ENCODE measurements at places on chromosomes 16 and 17.

DNA sequence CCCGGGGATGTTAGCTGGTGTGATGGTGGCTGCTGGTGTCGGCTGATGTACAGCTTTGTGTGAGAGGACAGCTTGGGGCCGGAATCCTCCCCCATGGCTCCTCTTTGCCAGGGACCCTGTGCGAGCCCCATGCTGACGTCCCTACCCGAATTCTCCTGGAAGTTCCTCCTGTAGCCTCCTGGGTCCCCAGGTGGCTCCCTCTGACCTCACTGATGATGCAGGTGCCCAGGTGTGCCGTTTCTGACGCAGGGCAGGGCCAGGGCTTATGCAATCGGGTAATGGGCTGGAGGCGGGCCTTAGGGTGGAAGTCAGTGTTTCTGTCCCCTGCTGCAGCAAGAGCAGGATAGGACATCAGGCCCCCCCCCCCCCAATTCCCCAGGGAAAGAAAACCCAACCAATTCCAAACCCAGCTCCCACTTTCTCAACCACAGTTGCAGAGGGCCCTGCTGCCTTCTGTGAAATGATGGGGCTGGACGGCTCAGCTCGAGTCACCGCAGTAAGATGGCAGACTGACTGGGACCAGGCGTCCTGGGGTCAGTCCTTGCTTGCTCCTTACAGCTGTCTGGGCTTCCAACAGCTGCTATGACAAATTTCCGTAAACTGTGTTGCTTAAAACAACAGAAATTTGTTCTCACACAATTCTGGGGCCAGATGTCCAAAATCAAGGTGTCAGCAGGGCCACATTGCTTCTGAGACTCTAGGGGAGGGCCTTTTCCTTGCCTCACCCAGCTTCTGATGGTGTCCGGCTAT, 139.0 kb upstream of the PLCG2 start:
- DNase-seq: no peak

DNA sequence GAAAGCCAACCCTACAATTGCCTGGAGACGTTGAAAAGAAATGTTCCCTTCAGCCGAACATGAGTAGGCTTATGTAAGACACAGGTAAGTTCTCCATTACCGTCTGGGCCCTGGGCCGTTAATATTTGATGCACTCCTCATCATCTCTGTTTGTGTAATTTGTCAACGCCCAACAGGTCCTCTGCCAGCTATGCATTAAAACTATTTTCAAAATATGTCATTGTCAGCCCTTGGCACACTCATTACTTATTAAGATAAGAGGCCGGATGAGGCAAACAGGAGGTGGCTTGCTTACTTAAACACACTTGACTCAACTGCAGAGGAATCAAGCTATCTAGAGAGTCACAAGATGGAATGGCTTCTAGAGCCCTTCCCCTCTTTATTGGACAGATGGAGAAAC, 544.9 kb downstream of the TOX3 start:
- DNase-seq: no peak

DNA sequence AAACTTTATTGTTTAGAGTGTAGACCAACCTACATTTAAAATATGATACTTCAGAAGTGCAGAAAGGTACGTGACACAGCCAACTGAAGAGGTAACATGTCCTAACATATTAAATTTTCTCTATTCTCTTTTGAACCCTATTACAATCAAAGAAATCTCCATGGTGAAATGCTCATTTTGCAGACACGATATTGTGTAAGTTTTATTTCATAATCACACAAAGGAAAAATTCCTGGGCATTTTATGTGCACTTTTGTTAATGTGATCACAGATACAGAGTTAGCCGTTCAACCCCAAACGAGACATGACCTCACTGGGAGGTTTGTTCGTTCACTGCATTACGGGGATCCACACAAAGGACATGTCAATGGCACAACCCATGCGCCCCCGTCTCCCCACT, 21.8 kb downstream of the KCNJ16 start:
- no peak for DNase-seq

DNA sequence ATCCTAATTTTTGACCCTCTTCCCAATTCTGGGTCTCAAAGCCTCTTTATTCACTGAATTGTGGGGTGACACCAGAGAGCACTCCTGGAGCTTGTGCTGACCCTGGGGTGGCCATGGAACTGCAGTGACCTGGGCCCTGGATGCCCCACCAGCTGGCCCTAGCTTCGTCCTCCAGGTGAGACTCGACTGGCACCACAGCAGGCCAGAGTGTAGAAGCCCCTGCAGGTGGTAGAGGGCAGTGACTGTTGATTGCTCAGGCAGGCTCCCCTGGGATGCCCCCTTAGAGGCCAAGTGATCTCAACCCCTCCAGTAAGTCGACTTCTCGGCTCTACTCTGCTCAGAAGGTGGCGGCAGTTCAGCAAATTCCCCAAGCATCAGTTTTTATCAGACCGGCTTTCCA, 6.4 kb downstream of the FA2H start:
- no peak for DNase-seq

- DNase-seq: no peak
Measured at GRCh38 chr16:34802396-34802795, 1343.0 kb downstream of the TP53TG3F start.

DNA sequence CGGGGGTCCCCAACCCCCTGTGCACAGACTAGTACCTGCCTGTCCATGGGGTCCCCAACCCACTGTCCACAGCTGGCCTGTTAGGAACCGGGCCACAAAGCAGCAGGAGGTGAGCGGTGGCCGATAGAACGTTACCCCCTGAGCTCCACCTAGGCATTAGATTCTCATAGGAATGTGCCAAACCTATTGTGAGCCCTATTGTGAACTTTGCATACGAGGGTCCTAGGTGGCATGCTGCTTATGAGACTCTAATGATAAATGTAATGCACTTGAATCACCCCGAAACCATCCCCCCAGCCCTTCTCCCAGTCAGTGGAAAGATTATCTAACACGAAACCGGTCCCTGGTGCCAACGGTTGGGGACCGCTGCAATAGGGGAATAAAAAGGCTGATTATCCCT, 1.5 kb downstream of the REXO5 start:
- DNase-seq: no peak

DNA sequence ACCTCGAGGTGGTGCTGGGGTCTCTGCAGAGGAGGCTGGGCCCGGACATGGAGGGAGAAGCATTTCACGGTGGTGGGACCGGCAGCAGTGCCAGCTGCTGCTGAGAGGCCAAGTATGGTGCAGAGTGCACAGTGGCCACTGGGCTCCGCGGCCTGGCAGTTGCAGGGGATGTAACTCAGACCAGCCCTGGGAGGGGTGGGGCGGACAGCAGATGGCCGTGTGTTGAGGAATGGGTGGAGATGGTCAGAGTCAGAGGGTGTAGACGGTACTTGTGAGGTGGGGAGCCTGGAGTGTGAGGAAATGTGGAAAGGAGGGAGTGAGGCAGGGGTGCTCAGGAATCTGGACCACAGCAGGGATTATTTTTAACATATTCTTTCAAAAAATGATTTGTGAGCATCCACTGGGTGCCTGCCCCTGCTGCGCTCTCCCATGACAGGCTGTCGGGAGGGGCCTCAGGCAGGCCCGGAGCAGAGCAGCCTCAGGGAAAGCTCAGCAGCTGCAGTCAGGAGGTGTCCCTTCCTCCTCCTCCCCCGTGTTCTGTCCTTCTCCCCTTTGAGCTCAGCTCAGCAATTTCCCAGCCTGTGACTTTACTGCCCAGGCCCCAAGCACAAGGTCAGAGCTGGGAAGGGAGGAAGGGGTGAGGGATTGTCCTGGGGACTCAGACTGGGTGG, 113.1 kb downstream of the RAP1GAP2 start:
- no peak for DNase-seq

DNA sequence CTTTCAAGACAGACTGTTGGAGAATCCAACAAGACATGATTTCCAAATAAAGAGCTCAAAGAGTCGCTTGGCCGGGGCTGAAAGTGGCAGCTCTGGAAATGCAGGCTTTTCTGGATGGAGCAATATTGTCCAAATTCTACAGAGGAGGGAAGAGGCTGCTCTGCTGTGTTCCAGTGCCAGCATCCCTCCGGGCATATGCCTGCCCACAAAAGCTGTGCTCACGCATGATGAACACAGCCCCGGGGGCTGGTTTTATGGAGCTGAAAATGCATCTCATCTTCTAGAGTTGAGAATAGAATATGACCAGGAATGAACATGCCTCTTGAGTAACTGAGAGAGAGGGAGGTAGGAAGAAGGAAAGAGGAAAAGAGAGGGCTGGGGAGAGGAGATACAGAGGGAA, 74.7 kb upstream of the TOX3 start:
- no peak for DNase-seq

DNA sequence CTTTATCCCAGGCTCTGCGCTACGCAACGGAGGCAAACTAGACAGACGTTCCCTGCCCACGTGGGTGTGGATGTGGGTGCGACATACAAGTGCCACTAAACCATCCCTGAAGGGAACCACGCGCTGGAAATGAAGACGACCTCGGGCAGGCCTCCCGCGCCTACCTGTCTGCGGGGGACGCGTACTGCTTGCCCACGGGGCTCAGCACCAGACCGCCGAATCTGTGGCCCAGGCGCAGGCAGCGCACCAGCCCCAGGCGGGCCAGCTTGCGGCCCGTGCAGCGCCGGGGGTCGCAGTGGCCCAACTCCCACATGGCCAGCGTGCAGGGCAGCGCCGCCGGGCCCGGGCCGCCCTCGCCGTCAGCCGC, 480 bp downstream of the TSR3 start:
- no peak for DNase-seq
